ENCODE measurements at places on chromosomes 1 and 21.
A peak's percentile ranks its signal among the peaks of the same experiment; 100 is the strongest.

DNA sequence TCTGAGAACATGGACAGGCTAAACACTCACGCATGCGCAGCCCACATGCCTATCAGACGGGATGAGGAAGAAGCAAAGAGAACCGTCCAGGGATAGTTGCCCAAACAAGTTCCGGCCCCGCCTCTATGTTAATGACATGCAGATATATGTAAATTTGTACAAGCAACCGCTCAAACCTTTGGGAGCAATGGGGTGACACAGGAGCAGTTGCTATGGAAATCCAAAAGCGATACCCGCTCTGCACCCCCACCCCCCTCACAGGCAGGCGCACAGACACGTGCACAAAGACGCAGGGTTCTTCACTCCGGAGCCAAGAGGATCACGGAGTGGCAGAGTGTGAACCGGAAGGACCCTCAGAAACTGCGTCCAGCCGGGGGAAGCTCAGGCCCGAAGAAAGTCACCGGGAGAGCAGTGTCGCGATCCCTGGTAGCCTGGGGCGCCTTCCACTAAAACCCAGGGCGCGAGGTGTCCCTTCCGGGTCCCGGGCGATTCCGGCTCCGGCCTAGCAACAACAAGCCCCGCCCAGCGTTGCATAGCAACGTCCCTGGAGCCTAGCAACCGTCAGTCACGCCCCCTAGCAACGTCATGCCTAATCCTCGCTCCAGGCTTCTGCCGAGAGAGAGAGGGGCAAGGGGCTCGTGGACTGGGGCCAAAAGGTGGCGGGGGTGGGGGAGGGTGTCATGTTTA is 24.1 kb upstream of the ADGRB2 start:
- peak; percentile 94 for DNase-seq

- no peak for DNase-seq
Measured at GRCh38 chr1:44985747-44986359, 542 bp downstream of the EIF2B3 start.

GRCh38 chr21:38956521-38956855 is 150.8 kb downstream of the ETS2 start:
- no peak for DNase-seq

- DNase-seq = no peak
Measured at GRCh38 chr1:227774821-227775661, 39.8 kb downstream of the SNAP47 start.

- DNase-seq = no peak
Measured at GRCh38 chr1:234208791-234209190, 164.5 kb upstream of the COA6 start.

DNA sequence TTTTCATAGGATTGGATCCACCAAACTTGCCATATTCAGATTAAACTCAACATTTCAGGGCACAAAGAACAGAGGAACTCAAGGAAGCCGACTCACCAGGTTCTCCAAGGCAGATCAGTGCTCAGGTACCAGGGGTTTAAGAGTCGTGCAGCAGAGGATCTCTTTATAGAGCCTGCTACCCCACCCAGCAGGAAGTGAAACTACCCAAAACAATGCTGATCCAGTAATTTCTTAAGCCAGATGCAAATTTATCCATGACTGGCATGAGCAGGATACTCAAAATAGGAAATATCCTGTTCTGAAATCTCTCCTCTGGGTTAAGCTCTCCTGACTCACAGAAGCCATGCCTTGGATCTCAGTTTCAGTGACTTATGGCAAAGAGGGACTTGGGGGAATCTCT is at the start of gene SPRR2A:
Gene SPRR2A (minus strand): TSS at position 138 of the 400 bp plus-strand sequence. CDS start 777 bp downstream, outside the sequence.
- no peak for DNase-seq

- no peak for DNase-seq
Measured at GRCh38 chr1:205920159-205920558, 23.1 kb downstream of the SLC26A9 start.

Measured in stimulated activated CD4-positive, alpha-beta T cell treated with anti-CD3 and anti-CD28 coated beads, Interleukin-2, amount 100 ng/mL, for 48 hours (primary cell).